Motor neuron (in vitro differentiated cells): ENCODE measurements at places on chromosomes 12 and 14. TPM values are rescaled to one million over a fixed set of nuclear protein-coding genes. Genes with fewer than 3 reads are reported as not detected.

Gene CKAP4
- total RNA-seq = 47.1 and 49.8 TPM in 2 replicates

Gene NYNRIN
- total RNA-seq = 2.1 TPM in 2 replicates

Gene GARIN6
- total RNA-seq = 0.27 and 0.31 TPM in 2 replicates

Gene TRIM9
- total RNA-seq = 8.8 and 9.5 TPM in 2 replicates

Gene MIP
- total RNA-seq = 2.7 and 3.6 TPM in 2 replicates

Gene RERG
- 0.18 and 3.9 TPM in 2 replicates for total RNA-seq

Gene RFLNA
- total RNA-seq = 4.0 and 4.2 TPM in 2 replicates
